Thyroid gland (tissue), 4 donors: ENCODE measurements at places on chromosomes 5 and 9.
A peak's percentile ranks its signal among the peaks of the same experiment; 100 is the strongest.

DNA sequence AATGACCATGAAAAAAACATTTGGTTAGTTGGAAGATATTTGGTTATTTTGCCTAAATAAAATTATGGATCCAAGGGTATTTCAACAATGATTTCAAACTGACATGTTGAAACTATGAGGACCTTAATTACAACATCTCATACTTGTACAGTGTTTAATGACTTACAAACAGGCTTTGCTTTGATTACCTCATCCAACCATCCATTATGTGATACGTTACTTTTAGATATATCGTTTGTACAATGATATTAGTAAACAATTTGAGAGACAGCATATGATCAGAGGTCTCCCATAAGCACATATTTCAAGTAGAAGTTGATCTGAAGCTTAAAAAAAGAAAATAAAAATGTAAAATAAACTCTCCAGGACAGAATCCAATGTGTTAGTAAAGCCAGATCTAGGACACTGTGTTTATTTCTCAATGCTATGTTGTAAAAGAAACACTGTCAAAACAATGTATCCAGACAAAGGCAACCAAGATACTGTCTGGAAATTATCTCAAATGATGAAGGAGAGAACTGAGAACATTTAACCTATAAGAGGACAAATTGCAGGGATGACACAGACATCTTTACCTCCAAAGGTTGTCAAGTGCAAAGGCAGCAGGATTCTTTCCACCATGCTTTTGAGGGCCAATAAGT, 116.0 kb upstream of the TARS1 start:
- no peak for DNase-seq

- DNase-seq, result peak; percentile 38
Observed at GRCh38 chr9:20980832-20981455, 50.5 kb downstream of the HACD4 start.

DNA sequence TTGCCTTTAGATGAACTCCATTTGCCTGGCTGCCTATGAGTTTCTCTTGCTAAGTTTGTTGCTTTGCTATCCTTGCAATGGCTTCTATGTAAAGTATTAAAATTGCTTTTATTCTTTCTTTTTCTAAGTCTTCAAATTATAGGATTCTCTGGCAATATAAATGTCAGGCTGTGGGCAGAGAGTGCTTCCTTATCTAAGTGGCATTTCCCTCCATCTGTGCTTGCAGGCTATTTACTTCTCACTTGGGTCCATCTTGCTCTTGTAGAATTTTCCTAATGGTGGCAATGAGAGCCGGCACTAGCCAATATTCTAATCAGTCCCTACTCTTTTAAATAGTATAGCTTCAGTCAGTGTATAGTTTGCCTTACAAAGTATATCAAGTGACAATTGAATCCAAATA, 63.3 kb downstream of the FAM174A start:
- DNase-seq, result no peak

DNA sequence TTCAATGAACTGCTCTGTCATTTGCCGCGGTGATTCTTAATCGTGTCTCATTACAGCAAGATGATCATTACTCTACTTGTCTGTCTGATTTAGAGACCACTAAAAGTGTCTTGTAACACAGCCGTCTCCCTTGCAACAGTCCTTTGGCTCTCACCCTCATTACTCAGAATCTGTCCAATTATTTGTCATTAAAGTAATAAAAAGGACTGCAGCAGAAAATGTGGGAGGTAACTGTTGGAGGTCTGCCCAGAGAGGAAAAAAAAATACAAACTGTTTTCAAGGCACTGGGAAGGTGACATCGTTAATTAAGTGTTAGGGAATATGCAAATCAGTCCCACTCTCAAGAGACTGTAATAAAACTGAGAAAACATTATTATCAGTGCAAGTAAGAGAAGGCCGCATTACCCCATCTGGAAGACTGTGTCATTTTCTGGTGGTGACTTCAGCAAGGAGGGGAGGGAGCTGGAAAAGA, 281.0 kb downstream of the RASEF start:
- no peak for DNase-seq

- no peak for DNase-seq
Observed at GRCh38 chr5:91424638-91425436, 41.7 kb upstream of the ARRDC3 start.
